ENCODE measurements at places on chromosomes 6 and 20.

- H3K4me3 ChIP-seq: no peak overlapping the region
- no peaks in the 10 kb centered on the region for H3K4me1 ChIP-seq
- H3K27me3 ChIP-seq: no peaks in the 10 kb centered on the region
- no peak overlapping the region for H3K27ac ChIP-seq
- no peaks in the 10 kb centered on the region for H3K36me3 ChIP-seq
Measured at GRCh38 chr20:38175304-38176180, 10.5 kb upstream of the TGM2 start.

- peak; percentile 62 for DNase-seq
- H3K36me3 ChIP-seq: no peaks in the 10 kb centered on the region
- no peak overlapping the region for H3K27ac ChIP-seq
- no peak overlapping the region for H3K4me3 ChIP-seq
- peaks cover 56% of the 10 kb centered on the region for H3K27me3 ChIP-seq
Measured at GRCh38 chr6:149934249-149935156, 7.3 kb upstream of the ULBP2 start.

GRCh38 chr6:24125980-24126379, at the start of gene NRSN1:
NRSN1 (plus strand) TSS chr6:24126215; CDS start chr6:24134328, 8,113 bp downstream.
- no peak within 1 kb of the TSS for H3K27ac ChIP-seq
- peaks cover 5% of the 10 kb centered on the region for H3K27me3 ChIP-seq
- no peak for DNase-seq
- H3K4me3 ChIP-seq: no peak within 1 kb of the TSS
- no peaks in the 10 kb centered on the region for H3K4me1 ChIP-seq
- H3K36me3 ChIP-seq: no peaks in the 10 kb centered on the region

DNA sequence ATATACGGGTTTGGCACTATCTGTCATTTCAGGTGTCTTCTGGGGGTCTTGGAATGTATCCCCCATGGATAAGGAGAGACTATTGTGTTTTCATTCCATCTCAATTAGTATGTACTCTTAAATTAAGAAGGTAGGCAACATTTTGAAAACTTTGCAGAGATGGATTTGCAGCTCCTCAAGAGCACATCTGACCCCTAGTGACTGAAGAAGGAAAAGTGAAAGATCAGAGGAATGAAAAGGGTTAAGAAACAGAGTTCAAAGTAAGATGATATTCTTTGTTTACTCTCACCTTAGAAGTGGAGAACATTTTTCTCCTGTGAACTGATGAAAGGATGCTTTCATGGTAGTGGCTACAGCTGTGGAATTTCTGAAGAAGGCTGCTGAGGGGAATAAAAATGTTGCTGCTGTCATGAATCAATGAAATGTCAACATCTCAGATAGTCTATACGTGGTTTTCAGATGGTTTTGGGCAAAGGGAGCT, 41.5 kb downstream of the SH3BGRL2 start:
- H3K4me3 ChIP-seq: no peak overlapping the region
- no peaks in the 10 kb centered on the region for H3K27me3 ChIP-seq
- no peak overlapping the region for H3K27ac ChIP-seq
- H3K36me3 ChIP-seq: no peaks in the 10 kb centered on the region

GRCh38 chr20:57330998-57331397, 1.4 kb downstream of the SPO11 start:
- H3K27ac ChIP-seq: no peak overlapping the region
- no peak overlapping the region for H3K4me3 ChIP-seq
- no peaks in the 10 kb centered on the region for H3K4me1 ChIP-seq
- H3K27me3 ChIP-seq: peaks cover 11% of the 10 kb centered on the region

DNA sequence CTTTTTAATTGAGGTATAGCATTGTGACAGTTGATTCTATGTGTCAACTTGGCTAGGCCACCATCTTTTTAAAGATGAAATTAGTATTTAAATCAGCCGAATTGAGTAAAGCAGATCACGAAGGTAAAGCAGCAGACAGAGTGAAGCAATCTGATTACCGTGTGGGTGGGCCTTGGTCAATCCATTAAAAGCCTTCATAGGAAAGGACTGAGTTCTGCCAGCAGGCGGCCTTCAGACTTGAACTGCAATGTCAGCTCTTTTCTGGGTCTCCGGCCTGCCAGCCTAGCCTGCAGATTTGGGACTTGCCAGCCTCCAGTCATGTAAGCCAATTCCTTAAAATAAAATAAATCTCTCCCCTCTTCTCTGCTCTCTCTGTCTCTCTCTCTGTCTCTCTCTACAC, 22.4 kb upstream of the TGM2 start:
- H3K27ac ChIP-seq: no peak overlapping the region
- DNase-seq: no peak
- no peaks in the 10 kb centered on the region for H3K4me1 ChIP-seq
- H3K27me3 ChIP-seq: no peaks in the 10 kb centered on the region
- H3K4me3 ChIP-seq: no peak overlapping the region

- H3K27me3 ChIP-seq: no peaks in the 10 kb centered on the region
- no peak overlapping the region for H3K4me3 ChIP-seq
- H3K36me3 ChIP-seq: no peaks in the 10 kb centered on the region
- H3K27ac ChIP-seq: no peak overlapping the region
- H3K4me1 ChIP-seq: peaks cover 40% of the 10 kb centered on the region
Measured at GRCh38 chr6:149130508-149130907, 187.0 kb upstream of the TAB2 start.

- H3K27ac ChIP-seq: no peak overlapping the region
- H3K4me3 ChIP-seq: no peak overlapping the region
- no peak for DNase-seq
- peaks cover 27% of the 10 kb centered on the region for H3K4me1 ChIP-seq
- no peaks in the 10 kb centered on the region for H3K36me3 ChIP-seq
Measured at GRCh38 chr20:3163099-3164042, 3.7 kb upstream of the FASTKD5 start.

- H3K27me3 ChIP-seq: no peaks in the 10 kb centered on the region
- H3K4me3 ChIP-seq: no peak overlapping the region
- no peaks in the 10 kb centered on the region for H3K36me3 ChIP-seq
- no peak overlapping the region for H3K27ac ChIP-seq
- H3K4me1 ChIP-seq: peaks cover 17% of the 10 kb centered on the region
- no peak for DNase-seq
Measured at GRCh38 chr20:47577314-47577713, 75.6 kb downstream of the NCOA3 start.

- no peak overlapping the region for H3K4me3 ChIP-seq
- no peaks in the 10 kb centered on the region for H3K4me1 ChIP-seq
- H3K27ac ChIP-seq: no peak overlapping the region
- no peak for DNase-seq
Measured at GRCh38 chr6:13643125-13643524, 28.0 kb downstream of the NOL7 start.

DNA sequence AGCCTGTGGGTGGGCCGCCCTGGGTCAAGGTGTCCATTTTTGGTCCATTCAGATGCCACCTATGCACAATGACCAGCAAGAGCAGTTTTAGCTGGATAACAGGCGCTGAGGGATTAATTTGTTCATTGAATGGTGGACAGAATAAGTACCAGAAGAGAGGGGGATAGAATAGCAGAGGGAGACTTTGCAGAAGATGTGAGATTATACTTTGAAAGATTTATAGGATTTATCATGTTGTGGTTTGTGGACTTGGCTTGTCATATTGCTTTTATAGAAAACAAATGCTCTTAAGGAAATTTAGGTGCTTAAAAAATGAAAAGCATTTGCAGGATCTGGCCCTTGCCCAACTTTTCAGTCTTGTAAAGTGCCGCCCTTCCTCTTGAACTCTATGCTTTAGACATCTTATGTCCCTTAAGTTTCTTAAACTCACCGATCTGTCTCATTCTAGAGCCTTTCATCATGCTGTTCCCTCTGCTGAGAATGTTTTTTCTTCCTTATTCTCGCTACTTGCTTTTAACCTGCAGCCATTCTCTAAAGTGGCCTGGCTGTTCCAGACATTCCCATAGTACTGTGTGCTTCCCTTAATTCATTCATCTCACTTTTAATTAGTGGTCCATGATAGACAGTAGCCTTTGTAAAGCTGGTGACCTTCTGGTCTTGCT, 42.5 kb downstream of the CD109 start:
- no peaks in the 10 kb centered on the region for H3K27me3 ChIP-seq
- H3K4me3 ChIP-seq: no peak overlapping the region
- no peak for DNase-seq
- no peak overlapping the region for H3K27ac ChIP-seq
- H3K36me3 ChIP-seq: no peaks in the 10 kb centered on the region

DNA sequence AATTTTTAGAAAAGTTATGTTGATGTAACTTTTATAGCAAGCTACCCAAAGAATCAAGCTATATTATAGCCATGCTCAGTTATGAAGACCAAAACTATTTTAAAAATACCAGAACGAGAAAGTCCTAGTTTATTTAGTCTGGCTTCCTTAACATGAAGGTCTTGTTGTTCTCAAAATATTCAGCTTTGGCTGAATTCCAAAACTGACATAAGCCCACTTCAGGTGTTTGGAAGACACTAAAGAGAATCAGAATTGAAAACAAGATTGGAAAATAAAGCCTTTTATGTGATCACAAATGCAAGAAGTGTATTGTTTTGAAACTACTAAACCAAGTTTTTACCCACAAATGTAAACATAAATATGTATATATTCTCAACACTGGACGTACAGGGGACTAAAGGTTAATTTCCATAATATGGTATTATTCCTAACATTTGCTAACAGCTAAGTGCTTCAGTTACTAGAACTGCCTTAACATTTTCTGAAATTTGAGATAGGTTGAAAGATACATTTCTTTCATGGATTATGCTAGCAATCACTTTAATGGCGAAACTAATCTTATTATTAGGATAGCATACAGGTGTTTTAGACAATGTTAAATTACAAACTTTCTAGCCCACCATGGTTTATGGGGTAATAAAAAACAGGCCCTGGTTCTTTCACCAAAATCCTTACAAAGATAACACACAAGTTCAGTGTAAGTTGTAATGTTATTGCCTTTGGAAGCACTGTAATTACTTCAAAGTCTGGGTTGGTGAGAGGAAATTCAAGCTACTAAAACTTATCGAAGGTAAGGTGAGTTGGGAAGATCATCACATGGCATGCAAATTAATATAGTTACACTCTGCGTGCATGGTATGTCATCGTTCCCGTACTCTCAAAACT, 1.6 kb downstream of the MAP3K5 start:
- H3K4me1 ChIP-seq: peaks cover 41% of the 10 kb centered on the region
- peak overlapping the region; percentile 74 for H3K4me3 ChIP-seq
- H3K36me3 ChIP-seq: no peaks in the 10 kb centered on the region
- H3K27me3 ChIP-seq: no peaks in the 10 kb centered on the region
- DNase-seq: no peak

GRCh38 chr6:106637051-106637716, 7.8 kb downstream of the QRSL1 start:
- H3K36me3 ChIP-seq: peaks cover 18% of the 10 kb centered on the region
- no peaks in the 10 kb centered on the region for H3K27me3 ChIP-seq
- no peak for DNase-seq
- no peak overlapping the region for H3K27ac ChIP-seq
- peaks cover 10% of the 10 kb centered on the region for H3K4me1 ChIP-seq

GRCh38 chr6:101986476-101986875, 593.0 kb downstream of the GRIK2 start:
- H3K27me3 ChIP-seq: no peaks in the 10 kb centered on the region
- H3K4me1 ChIP-seq: no peaks in the 10 kb centered on the region
- H3K36me3 ChIP-seq: no peaks in the 10 kb centered on the region
- H3K27ac ChIP-seq: no peak overlapping the region
- H3K4me3 ChIP-seq: no peak overlapping the region
- DNase-seq: no peak

- H3K27me3 ChIP-seq: peaks cover 60% of the 10 kb centered on the region
- no peaks in the 10 kb centered on the region for H3K36me3 ChIP-seq
- DNase-seq: no peak
- peaks cover 16% of the 10 kb centered on the region for H3K4me1 ChIP-seq
- H3K4me3 ChIP-seq: no peak overlapping the region
Measured at GRCh38 chr6:7537565-7538174, 3.8 kb upstream of the DSP start.

DNA sequence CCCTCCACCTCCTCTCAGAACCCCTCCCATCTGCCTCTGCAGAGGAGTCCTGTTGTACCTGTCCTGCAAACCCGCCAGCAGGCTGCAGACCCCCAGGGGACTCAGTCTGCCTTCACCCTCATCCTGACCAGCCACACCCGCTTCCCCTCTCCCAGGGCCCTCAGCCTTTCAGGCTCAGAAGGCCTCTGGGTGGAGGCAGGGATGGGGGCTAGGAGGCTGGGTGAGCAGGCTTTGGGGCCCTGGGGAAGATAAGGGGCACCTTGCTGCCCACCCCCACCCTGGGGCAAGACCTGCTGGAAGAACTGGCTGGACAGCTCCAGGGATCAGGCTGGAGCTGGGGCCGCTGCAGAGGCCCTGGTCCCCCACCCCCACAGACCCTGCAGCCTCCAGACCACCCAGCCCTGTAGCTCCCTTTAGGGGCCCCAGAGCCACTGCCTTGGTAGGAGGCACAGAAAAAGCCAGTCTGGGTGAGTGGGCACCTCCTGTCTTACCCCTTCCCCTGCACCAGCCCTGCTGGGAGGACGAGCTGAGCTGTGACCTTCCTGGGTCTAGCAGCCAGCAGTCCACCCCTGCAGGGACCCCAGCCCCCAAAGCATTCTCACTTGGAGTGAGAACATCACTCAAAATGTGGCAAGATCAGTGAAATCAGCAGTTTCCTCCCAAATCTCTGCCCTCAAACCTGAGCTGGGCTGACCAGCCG, 5.2 kb downstream of the TEAD3 start:
- H3K4me3 ChIP-seq: no peak overlapping the region
- peaks cover 14% of the 10 kb centered on the region for H3K4me1 ChIP-seq
- no peaks in the 10 kb centered on the region for H3K27me3 ChIP-seq
- DNase-seq: no peak
- no peaks in the 10 kb centered on the region for H3K36me3 ChIP-seq
- H3K27ac ChIP-seq: no peak overlapping the region

DNA sequence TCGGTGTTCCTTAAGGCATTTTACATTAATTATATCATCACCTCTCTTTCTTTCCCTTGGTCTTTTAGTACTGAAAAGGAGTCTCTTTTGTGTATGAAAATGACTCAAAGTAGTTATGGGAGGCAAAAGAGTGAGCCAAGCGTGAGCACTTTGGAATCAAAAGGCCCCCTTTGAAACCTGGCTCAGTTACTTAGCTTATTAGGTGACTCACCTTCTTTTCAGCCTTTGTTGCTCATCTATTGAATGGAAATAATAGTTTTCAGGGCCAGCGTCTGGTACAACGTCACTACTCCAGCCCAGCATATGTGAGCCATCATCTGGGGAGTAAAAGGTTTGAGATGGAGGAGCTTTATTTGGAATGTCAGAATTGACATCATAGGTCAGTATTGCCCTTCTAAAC, 147.4 kb upstream of the SCGN start:
- H3K27me3 ChIP-seq: no peaks in the 10 kb centered on the region
- DNase-seq: no peak
- no peaks in the 10 kb centered on the region for H3K4me1 ChIP-seq
- no peaks in the 10 kb centered on the region for H3K36me3 ChIP-seq
- no peak overlapping the region for H3K27ac ChIP-seq
- H3K4me3 ChIP-seq: no peak overlapping the region

GRCh38 chr6:110748453-110748852, 66.8 kb downstream of the CDK19 start:
- H3K27me3 ChIP-seq: no peaks in the 10 kb centered on the region
- no peak overlapping the region for H3K27ac ChIP-seq
- peaks cover 7% of the 10 kb centered on the region for H3K36me3 ChIP-seq
- no peak overlapping the region for H3K4me3 ChIP-seq
- no peak for DNase-seq

GRCh38 chr6:135675862-135676261, 175.6 kb upstream of the PDE7B start:
- no peak overlapping the region for H3K4me3 ChIP-seq
- H3K36me3 ChIP-seq: no peaks in the 10 kb centered on the region
- no peaks in the 10 kb centered on the region for H3K27me3 ChIP-seq
- DNase-seq: peak; percentile 12
- no peaks in the 10 kb centered on the region for H3K4me1 ChIP-seq
